ENCODE measurements at places on chromosomes 11 and 22.

GRCh38 chr11:59849129-59849528, 3.8 kb upstream of the CBLIF start:
- DNase-seq: no peak

- DNase-seq: no peak
These were observed 705 bp downstream of the CLDN5 start for GRCh38 chr22:19523240-19524169.

DNA sequence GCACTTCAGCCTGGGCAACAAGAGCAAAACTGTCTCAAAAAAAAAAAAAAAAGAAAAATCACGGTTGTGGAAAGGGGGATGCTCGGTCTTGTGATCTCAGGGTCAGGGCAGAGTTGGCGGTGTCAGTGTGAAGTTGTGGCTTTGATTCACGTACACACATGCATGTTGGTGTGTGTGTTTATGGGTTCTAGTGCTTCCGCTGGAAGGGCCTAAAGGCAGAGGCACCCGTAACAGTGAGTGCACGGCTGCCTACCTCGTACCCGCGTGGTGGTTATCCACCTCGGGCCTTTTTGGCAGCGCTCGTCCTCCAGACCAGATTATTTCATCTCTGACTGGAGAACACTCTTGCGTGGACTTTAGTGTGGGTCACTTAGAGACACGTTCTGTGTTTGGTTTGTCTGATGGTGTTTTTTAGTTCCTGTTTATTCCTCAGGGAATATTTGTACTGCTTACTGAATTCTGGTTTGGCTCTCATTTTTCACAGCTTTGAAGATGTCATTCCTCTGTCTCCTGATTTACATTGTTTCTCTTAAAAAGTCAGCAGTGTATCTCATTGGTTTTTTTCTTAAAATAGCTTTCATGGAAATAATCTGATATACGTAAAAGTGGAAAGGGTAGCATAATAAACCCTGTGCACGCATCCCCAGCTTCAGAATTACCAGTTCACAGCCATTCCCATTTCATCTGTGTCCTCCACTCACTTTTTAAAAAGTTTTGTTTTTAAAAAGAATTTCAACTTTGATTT, 15.6 kb downstream of the ZBED4 start:
- DNase-seq: no peak

- DNase-seq: no peak
These were observed 14.6 kb downstream of the TSPAN32 start for GRCh38 chr11:2316169-2316962.

DNA sequence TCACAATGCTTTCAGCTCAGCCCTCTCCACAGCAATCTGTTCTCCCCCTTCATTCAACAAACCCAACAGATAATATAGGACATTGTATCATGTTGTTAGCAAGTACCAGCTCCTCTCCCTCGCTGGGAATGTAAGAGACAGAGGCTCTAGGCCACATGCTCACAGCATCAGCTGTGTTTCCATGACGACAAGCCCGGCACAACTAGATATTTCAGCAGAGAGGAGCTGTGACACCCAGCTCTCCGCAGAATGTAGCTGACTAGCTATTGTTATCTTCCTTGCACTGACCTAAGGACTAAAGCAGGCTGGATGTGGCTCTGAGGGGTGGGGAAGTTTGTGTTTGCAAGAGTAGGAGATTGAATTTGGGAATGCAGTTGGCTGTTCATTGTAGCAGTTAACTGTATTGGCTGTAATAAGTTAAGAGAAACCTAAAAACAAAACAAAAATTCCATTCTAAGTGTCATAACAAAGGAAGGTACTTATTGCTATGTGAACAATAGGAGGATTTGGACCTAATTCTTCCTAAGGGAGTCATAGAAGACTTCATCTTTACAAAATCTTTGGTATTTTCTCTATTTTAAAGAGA, 28.0 kb upstream of the RRAS2 start:
- no peak for DNase-seq

GRCh38 chr11:40391679-40392078, 1067.8 kb downstream of the LRRC4C start:
- no peak for DNase-seq

GRCh38 chr22:38030311-38031133, 26.7 kb upstream of the PICK1 start:
- DNase-seq: no peak

DNA sequence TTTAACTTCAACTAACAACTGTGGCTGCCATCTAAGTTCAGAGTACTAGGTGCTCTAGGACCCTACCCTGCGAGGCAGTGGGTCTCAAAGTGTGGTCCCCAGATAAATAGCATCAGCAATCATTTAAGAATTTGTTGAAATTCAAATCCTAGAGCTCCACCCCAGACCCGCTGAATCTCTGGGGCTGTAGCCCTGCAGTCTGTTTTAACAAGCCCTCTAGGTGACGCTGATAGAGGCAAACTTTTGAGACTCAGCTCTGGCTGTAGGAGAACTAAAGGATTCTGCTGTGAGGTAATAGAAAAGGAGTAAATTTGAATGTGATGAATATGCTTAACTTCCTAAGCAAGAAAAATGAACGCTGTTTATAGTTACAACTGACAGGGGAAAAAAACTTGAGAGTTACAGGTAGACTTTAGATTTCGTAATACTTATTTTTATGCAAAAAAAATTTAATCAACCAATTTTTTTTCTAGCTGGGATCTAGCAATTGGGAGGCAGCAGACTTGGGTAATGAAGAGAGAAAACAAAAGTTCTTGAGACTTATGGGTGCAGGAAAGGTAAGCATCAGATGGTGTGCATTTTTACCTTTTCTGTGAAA, 5.8 kb downstream of the C11orf58 start:
- DNase-seq: no peak

DNA sequence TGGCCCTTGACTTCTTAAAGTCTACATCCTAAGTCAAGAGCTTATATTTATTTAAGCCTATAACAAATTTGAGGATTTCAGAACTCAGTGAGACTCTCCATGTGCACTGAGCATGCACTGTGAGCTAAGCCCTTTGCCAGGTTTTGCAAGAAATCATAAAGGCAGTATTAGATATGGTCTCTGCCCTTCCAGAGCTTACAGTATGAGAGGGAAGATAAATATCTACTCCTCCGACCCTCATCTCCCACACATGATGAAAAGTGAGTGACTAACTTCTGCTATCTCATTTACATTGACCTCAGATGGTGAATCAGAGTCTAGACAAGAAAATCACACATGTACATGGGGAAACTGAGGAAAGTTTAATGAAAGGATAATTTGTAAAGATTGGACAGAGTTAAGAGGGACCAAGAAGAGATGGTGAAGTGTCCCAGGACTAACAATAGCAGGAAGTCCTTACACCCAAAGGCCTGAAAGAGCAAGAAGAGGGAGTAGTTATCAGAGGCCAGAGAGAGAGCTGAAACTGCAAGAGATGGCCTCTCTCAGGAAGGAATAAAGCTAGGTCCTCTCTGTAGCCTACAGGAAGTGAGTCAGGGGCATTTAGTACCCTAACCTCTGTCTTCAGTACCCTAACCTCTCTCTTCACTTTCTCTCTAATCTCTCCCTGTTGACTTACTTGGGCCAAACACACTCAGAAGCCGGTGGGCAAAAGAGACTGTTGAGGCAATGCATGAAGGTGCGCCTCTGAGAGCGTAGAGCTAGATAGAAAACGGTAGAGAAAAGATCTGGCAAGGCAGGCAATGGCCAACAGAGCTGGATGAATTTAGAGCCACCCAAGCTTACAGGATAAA, 23.0 kb upstream of the BLID start:
- DNase-seq: no peak

- no peak for DNase-seq
These were observed 7.4 kb downstream of the CD248 start for GRCh38 chr11:66309475-66309874.

- no peak for DNase-seq
These were observed 628.2 kb downstream of the FAM181B start for GRCh38 chr11:82105331-82105998.

GRCh38 chr11:86988351-86988881, 33.2 kb upstream of the FZD4 start:
- DNase-seq: no peak

GRCh38 chr22:21449531-21450319, 17.5 kb upstream of the TMEM191C start:
- DNase-seq: no peak

GRCh38 chr11:64185175-64185692, 737 bp upstream of the STIP1 start:
- DNase-seq: no peak

- no peak for DNase-seq
These were observed 20.6 kb downstream of the SLC5A1 start for GRCh38 chr22:32063701-32064100.

GRCh38 chr11:94134651-94135512, 6.2 kb downstream of the PANX1 start:
- no peak for DNase-seq

DNA sequence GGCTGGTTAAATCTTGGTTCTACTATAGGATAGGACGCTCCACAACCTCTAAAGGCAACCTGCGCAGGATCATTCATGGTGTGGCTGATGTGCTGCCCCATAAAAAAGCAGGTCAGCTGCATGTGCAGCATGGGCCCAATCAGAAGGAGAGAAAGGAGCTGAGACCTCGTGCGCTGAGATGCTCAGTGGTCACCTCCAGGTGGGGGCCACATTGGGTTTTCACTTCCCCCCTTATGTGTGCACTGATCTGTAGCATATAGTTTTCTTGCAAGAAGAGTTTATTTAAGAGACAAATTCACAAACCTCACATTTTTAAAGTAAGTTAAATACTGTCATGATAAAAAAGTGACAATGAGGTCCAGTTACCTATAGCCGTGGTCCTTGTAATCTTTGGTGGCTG, 24.3 kb downstream of the SERPIND1 start:
- no peak for DNase-seq

- no peak for DNase-seq
These were observed 258 bp downstream of the CFAP68 start for GRCh38 chr11:111879637-111879960.

GRCh38 chr22:49274754-49275380, 552.8 kb downstream of the BRD1 start:
- no peak for DNase-seq

- DNase-seq: no peak
These were observed 203.7 kb upstream of the SORL1-AS1 start for GRCh38 chr11:121656328-121657090.

DNA sequence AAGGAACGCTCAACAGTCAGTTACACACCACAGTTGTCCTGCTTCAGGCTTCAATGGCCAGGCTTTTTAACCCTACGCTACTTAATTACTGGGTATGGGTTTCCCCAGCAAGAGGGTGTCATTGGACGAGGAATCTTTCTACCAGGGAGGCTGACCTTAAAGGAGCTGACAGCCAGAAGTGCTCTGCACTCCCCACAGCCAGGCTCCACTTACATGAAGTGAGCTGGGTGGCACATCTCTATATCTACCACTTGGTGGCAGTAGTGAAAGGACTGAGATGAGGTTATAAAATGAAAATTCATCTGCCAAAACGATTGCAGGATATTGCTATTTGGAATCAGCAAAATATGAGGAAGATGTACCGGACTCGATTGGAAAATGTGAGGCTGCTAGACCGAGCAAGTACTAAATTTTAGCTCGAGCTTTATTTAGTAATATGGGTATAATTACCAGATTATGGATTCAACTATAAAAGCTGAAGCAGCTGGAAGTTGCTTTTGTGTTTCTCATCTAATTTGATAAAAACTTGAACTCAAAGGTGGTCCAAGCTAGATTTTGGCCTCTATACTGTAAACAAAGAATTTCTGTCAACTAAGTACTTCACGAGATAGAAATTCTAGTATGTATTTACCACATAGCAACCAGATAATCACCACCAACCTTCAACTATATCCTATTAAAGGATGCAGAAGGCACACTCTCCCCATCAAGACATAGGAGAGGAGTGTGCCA, 53.9 kb upstream of the CEP126 start:
- no peak for DNase-seq

GRCh38 chr11:86591631-86592030, 80.8 kb downstream of the ME3 start:
- DNase-seq: no peak

- DNase-seq: no peak
These were observed 26.7 kb upstream of the FBLN1 start for GRCh38 chr22:45475851-45476514.

GRCh38 chr11:81380395-81380794, 1353.3 kb downstream of the FAM181B start:
- DNase-seq: no peak

DNA sequence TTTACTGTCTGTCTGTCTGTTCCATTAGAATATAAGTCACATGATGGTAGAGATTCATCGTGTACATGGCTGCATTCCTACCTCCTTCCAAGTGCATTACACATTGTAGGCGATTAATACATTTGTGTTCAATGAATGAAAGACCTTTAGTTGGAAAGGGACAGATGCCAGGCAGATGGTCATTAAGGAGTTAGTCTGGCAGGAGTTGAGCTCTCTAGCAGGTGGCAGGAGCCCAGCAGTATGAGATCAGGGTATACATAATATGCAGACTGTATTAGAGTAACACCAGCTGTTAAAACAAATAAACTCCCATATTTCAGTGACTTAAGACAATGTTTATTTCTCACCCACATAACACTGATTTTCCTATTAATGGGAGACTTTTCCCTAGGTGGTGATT, 147.7 kb upstream of the LARGE1 start:
- no peak for DNase-seq

- no peak for DNase-seq
These were observed 3.6 kb downstream of the RASD2 start for GRCh38 chr22:35544189-35544588.

All from stimulated activated CD4-positive, alpha-beta T cell treated with anti-CD3 and anti-CD28 coated beads, Interleukin-1b, Interleukin-23, amount 100 ng/mL, for 1 hour (primary cell).